ENCODE measurements at places on chromosomes 7 and 10.

DNA sequence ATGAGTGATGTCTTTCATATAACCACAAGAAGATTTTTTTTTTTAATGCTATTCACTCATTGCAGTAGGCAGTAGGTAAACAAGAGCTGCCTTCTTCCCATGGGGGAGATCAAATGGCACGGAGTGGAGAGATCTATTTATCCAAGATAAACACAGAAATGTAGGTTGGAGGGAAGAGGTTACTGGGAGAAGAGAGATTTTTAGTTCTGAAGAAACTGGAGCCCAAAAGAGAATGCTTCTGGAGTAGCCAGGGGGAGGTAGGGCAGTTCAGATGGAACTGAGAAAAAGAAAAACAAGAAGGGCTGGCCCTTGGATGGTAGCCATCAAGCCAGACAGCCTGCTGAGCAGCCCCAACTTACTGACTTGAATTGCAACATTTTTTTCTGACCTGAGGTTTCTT lies 270.1 kb upstream of the TPK1 start:
- DNase-seq = no peak

DNA sequence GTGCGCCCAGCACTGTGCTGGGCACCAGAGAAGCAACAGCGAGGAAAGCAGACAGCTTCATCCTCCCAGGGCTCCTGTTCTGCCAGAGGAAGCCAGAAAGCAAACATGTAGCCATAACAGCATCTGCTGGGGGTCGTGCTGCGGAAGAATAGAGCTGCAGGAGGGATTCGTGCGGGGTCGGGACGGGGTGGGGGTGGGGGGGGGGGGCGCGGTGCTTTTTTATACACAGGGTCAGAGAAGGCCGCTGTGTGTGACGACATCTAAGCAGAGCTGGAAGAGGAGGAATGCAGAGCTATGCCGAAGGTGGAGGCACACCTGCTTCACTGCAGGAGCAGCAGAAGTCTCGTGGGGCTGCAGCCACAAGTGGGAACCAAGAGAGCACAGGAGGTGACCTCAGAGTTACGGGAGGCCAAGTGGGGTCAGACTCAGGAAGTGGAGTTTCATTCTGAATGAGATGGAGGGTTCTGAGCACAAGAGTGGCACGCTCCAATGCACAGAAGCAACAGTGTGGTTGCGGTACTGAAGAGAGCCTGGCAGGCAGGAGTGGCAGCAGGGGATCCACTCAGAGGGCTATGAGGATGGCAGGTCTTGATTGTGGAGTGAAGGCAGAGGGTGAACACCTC lies 11.1 kb downstream of the PKD1L1 start:
- peak; percentile 28 for DNase-seq

DNA sequence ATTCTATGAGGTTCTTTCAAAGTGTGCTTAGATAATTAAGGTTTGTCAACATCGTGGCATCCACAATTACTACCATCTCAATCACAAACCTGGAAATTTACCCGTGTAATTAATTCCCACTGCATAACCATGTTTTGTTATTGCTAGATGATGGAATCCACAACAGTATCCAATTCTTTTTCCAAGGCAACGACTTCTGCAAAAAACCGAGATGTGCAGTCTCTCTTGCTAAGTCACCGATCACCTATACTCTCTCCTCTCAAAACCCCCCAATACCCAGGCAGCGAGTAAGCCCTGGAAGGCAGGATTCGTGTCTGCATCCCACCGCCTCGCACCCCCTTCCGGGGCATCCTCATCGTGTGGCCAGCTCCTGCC lies 678 bp upstream of the EIF4H start:
- DNase-seq = no peak

DNA sequence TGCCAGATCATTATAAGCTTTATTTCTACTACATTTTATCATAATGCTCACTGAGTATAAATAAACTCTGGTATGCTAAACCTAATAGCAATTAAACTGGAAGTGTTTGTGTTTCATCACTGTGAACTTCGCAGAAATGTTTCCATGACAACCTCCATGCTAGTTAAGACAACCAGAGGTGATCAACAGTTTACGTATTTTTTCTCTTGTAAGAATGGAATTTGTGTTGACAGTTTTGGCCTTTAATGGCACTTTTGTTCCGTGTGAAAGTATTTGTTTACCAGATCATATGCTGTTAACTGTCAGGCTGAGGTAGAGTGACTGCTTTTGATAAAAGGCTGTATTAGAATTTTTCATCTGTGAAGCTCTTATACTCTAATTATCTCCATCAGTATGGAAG lies 212.1 kb upstream of the PPP1R3A start:
- DNase-seq = no peak

DNA sequence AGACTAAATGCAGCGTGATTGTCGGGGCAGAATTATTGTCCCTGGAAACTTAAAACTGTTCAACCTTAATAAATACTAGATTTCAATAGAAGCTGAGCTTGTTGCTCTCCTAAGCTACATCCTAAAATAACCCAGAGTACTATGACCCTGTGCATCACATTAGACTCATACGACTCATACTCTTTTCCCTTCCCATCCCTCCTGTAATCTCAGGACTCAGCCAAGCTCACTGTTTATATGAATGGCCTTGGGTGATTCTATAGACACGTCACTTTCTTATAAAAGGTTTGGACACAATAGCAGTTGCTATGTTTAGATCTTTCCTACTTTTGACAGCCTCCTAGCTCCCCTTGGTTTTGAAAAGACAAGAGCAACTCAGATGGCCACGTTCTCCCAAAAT lies 17.2 kb downstream of the TCF7L2 start:
- no peak for DNase-seq

DNA sequence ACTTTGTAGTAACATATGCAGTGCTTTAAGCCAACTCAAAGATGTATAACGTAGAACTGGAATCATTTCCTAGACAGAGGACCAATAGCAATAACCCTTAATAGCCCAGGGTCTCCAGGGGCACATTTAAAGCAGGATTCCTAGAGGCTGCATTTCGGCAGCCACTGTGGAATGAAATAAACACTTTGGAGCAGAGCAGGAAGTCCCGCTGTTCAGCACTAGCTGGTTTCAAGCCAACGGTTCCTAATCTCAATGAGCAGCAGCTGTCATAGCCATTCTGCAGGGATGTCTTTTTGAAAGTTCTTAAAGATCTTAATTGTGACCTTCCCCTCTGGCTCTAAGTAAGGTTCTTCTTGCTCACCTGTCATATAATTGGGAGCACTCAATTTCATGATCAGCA lies 18.4 kb upstream of the MACROH2A2 start:
- DNase-seq = no peak

DNA sequence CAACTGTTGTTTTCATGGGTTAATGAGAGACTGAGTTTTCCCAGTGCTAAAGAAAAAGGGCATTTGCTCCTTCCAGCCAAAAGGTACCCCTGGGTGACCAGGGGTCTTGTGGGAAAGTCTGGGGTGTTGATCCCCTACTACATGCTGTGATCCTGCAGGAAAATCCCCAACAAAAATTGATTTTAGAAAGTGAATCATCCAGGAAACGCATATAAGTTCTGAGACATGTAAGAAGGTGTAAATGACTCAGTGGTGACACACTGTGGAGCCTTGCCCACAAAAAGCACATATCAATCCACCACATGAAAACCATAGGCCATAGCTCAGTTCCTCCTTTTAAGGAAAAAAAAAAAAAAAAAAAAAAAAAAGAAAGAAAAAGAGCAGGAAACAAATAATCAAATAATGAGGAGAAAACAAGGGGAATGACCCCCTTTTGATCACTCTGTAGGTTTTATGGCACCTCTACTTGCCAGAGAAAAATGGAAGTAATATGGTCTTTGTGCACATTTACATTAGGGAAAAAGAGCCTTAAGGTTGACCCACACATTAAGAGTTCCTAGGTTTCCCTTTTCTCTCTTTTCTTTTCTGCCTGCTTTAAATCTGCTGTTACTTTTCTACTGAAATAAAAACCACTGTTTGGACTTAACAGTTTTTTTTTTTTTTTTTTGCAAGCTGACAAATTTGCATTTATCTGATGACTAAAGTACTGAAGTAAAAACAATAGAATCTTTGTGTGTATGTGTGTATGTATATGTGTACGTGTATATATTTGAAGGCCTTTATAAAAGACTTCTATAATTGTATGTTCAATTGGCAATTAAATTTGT lies 386.0 kb downstream of the KIF20B start:
- peak; percentile 8 for DNase-seq

DNA sequence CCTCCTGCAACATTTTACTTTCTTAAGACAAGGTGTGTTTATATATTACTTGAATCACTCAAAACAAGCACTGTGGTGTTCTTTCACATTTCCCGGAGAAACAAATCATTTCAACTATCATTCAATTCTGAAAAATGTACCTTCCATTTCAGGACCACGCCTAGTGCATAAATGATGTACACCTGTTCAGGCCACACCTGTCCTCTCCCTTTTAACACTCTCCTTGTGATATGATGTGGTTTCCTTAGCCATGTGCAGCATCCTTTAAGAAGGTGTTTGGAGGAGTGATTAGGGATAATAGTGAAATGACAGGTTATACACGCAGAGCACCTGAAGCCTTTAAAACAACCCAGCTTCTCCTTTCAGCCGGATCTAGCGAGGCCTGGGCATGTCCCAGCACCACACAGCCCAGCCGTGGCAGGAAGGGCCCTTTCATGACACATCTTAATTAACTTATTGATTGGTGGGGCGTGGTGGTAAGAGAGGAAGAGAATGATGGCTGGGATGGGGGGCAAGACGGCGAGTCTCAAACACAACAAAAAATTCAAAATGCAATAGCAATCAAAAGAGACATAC lies 26.9 kb downstream of the ABLIM1 start:
- no peak for DNase-seq

GRCh38 chr10:99236627-99237309 lies 1.1 kb upstream of the HPSE2 start:
- no peak for DNase-seq

DNA sequence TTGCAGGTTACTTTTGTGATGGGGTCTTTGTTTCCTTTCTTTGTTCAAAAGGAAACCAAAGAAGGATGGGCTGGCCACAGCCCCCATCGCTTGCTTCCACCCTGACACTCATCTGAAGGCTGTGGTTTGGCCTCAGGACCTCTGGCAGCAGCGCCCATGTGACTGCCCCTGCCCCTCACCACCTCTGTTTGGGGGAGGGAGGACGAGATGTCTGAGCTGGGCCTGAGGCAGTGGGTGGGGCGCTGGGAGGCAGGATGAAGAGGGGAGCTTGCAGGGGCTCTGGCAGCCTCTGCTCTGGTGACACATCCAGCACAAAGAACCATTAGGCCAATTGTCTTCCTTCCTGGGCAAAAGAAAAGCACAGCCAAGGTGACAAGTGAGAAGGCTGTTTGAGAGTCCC lies 15.9 kb upstream of the CHST15 start:
- no peak for DNase-seq

DNA sequence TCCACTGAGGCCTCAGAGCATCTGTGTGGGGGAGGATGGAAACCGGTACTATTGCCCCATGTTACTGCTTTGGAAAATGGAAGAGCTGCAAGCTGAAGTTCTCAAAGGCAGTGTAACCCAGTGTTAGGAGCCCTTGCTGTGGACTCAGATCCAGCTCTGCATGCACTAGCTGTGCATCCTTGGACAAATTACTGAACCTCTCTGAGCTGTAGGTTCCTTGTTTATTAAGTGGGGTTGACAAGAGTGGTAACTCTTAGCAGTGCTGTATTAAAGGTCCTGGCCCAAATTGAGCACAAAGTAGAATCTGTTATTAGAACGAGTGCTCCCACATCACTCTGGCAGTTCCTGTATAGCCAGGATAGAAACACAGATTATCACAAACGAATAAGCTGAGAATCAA lies 234.2 kb downstream of the USP6NL start:
- no peak for DNase-seq

- DNase-seq = peak; percentile 40
These were observed 103.7 kb downstream of the RNF216 start for GRCh38 chr7:5677538-5678294.

GRCh38 chr7:41869091-41869490 lies 166.2 kb upstream of the INHBA start:
- no peak for DNase-seq

GRCh38 chr7:66267249-66267648 lies 62.1 kb downstream of the TPST1 start:
- no peak for DNase-seq

- DNase-seq = no peak
These were observed 437.7 kb upstream of the MKI67 start for GRCh38 chr10:128563904-128564303.

DNA sequence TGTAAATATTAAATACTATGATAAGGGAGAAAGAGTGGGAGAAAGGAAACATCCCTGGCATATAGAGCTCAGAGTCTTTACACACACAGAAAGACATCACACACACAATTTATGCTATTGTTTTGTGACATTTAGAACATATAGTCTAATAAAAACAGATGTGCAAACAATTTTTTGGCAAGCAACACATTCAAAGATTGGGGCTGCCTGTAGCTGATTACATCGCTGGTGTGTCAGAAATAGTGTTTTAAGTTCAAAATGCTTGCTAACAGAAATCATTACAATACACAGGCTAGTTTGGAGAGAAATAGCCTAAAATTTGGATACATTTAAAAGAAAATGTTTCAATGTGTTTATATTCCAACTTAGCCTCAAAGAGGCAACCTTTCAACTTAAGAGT lies 256.7 kb upstream of the NPVF start:
- no peak for DNase-seq

GRCh38 chr10:121092720-121093095 lies 241.5 kb downstream of the WDR11 start:
- no peak for DNase-seq

DNA sequence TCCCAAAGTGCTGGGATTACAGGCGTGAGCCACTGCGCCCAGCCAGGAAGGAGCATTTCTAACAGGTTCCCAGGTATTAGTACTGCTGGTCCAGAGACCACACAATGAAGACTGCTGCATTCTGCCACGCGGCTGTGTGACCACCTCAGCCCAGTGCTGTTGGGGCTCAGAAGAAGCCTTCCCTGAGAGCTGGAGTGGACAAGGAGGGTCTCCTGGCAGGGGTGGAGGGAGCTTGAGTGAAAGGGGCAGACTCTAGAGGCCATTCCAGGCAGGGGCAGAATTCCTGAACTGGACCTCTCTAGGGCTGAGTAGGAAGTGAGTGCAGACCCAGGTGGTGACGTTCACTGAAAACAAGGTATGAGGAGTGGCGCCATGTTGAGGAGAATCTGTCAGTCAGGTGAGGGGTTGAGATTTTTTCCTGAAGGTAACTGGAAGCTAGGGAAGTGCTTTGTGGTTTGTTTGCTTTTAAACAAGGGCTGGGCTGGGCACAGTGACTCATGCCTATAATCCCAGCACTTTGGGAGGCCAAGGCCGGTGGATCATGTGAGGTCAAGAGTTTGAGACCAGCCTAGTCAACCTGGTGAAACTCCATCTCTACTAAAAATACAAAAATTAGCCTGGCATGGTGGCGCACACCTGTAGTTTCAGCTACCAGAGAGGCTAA lies 67.6 kb downstream of the TACC2 start:
- no peak for DNase-seq

DNA sequence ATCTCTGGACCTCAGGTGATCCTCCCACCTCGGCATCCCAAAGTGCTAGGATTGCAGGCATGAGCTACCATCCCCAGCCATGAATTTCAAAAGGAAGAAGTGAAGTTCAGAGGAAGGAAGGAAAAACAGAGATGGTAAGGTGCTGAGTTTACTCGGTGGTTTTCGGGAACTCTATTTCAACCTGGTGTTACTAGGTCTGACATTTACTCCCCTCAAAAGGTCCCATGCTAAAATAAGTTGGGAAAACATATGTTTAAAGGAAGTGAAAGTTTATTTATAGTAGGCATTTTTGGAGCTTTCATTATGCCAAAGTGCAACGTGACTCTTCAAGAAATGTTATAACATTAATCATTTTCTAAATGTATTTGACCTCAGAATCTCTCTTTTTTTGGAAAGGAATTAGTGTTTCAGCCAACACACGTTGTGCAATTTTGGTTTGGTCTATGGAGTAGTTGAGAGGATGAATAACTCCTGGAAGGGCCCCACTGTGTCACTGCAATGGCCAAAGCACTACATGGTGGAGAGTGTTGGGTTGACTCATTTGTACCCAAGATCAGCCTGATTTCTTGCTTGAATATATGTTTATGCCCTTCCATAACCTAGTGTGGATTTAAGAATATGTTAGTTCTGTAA lies 114.7 kb upstream of the FAM171A1 start:
- DNase-seq = no peak
